ENCODE measurements at places on chromosomes 6 and 20.

GRCh38 chr20:56385130-56385529 is 6.9 kb downstream of the AURKA start:
- DNase-seq: no peak

- peak; percentile 62 for DNase-seq
These were observed 179.5 kb downstream of the CDH26 start for GRCh38 chr20:60137657-60138245.

GRCh38 chr6:123044341-123044860 is 48.4 kb downstream of the CLVS2 start:
- no peak for DNase-seq

GRCh38 chr6:74534465-74535211 is 671.2 kb downstream of the COL12A1 start:
- DNase-seq: no peak

DNA sequence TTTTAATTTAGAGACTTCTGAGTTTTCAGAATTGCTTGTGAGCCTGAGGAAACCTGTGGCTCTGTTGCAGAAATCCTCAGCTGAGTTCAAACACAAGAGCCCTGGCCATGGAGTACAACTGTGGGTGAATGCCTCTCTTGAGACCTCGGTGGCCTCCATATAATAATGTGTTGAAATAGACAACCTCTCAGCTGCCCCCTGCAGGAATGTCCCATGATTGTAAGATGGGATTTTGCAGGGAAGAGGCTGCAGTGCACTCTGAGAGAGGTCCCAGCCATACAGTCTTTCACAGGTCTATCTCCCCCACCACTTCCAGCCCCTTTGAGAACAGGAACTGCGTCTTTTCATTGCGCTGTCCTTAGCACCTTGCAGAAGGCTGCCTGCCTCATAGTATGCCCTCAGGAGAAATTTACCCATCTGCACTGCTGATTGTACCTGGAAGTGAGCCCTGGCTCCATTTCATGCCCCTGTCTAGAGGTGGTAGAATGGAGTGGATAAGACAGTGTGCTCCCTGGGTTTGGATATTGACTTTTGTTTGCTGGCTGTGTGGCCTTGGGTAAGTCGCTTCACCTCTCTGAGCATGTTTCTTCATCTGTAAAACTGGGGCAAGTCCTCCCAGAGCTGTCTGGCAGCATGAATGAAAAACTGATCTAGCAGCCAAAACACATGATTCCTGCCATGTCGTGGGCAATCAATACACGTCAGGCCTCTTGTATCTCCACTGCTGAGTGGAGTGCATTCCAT is 16.8 kb upstream of the CDH22 start:
- DNase-seq: peak; percentile 14

Data from activated CD4-positive, alpha-beta T cell treated with anti-CD3 and anti-CD28 coated beads, Interleukin-2, amount 50 U/mL, for 16 hours (primary cell).